RKO (cell line): ENCODE measurements at places on chromosomes 2 and 18.

DNA sequence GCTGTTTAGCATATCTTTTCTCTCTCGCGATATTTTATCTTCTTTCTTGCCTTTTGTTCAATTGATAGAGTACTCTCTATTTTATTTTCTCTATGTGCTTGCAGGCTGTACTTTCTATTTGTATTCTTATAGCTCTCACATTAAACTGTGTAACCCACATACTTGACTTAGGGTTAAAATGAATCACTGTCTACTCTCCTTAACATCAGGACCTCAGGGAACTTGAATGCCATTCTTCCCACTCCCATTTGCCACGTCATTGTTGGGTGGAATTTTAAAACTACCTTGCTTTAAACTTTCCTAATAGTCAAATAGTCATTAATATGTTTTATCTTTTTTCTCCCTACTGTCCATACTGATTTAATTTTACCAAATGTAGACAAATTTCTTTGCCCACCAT, 269.7 kb downstream of the ALPK2 start:
- no peak for DNase-seq

DNA sequence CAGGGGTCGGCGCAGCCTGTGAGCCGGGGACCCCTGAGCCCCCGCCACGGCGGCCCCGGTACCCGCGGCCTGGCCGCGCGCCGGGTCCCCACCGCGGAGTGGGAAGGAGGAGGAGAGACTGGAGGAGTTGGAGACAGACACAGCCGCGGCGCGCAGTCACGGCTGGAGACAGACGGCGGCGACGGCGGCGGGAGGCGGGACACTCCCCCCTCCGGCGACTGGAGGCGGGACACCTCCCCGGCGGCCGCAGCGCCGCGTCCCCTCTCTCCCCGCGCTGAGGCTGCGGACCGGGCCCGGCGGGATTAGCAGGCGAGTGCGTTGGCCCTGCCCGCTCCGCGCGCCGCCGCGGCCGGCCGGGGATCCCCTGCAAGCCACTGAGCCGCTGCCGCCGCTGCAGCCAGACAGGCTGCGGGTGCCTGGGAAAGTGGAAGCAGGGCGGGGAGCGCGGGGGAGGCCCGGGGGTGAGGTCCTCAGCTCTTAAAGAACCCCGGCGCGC, 1.0 kb upstream of the LDLRAD4 start:
- no peak for DNase-seq

DNA sequence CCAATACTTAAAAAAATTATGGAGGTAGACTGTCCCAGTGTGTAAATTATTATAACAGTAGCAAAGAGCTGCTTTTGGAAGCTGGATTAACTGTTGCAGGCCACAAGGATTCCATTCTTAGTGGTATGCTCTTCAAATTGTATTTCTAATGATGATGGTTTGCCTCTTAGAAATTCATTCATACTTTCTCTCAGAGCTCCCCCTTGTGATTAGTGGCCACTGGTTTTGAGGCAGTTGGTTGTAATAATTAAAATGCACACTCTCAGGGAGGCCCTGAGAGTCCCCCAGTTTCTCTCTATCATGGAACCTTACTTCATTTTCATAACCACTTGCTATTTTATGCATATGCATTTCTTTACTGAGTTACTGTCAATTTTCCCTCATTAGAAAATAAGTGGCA, 122.5 kb downstream of the PLA2R1 start:
- DNase-seq, result peak; percentile 39

DNA sequence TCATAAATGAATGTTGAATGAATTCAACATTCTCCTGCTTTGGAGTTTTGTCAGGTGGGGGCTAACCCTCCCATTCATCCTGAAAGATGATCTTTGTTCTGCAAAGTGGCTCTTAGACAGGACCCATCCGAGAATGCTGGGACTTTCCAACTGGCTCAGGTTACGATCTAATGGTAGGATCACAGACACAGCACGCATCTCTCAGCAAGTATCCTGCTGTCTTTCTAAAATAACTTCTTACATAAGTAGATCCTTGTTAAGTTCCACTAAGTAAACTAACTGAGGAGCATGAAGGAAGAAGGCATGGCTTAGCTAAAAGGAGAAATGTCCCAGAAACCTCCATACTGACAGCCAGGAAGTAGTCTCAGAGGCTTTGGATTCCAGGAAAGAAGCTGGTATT, 23.7 kb downstream of the CYP27A1 start:
- no peak for DNase-seq

- DNase-seq, result no peak
Observed at GRCh38 chr18:69948256-69948655, 583 bp upstream of the CD226 start.

GRCh38 chr2:20452551-20452950, 5.7 kb downstream of the RHOB start:
- DNase-seq, result no peak

- no peak for DNase-seq
Observed at GRCh38 chr2:8193146-8193545, 488.7 kb upstream of the ID2 start.

GRCh38 chr2:870426-870825, 80.2 kb upstream of the SNTG2 start:
- DNase-seq, result no peak

GRCh38 chr2:168986398-168986943, 44.7 kb downstream of the ABCB11 start:
- DNase-seq, result no peak

DNA sequence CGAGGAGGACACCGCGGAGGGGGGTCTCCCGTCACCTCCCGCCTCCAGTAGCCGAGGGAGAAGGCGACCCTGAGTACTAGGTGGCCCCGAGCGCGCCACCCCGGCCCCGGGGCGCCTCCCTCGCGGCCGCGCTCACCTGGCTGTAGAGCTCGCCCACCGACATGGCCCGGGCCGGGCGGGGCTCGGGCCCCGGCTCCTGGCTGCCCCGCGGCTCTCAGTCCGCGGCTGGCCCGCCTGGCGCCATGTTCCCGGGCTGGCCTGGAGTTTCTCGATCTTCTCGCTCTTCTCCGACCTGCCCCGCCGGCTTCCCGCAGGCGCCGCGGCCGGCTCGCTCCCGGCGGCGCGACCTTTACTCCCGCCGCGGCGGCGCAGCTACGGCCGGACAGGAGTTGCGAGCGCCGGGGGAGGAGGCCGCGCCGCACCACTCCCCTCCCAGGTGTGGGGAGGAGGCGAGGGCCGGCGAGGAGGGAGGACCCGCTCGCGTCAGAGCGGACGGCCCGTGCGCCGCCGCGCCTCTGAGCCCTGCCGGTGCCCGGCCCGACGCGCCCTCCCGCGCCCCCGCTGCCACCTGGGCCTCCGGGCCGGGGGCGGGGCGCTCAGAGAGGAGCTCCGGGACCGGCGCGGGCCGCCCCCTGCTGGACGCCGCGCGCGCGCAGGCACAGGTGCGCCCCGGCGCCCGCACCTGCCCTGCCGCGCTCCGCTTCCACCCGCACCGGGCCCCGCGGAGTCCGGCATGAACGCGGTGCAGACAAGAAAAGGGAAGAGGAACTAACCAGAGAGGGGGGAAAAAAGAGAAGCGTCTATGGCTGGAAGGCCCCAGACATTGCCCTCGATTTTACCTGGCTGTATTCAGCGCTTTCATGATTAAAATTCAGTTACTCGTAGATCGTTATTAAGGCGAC, at the start of gene MYO5B:
Gene MYO5B (minus strand): TSS at position 517 of the 902 bp plus-strand sequence. CDS start 354 bp downstream, at position 163.
- DNase-seq, result no peak

DNA sequence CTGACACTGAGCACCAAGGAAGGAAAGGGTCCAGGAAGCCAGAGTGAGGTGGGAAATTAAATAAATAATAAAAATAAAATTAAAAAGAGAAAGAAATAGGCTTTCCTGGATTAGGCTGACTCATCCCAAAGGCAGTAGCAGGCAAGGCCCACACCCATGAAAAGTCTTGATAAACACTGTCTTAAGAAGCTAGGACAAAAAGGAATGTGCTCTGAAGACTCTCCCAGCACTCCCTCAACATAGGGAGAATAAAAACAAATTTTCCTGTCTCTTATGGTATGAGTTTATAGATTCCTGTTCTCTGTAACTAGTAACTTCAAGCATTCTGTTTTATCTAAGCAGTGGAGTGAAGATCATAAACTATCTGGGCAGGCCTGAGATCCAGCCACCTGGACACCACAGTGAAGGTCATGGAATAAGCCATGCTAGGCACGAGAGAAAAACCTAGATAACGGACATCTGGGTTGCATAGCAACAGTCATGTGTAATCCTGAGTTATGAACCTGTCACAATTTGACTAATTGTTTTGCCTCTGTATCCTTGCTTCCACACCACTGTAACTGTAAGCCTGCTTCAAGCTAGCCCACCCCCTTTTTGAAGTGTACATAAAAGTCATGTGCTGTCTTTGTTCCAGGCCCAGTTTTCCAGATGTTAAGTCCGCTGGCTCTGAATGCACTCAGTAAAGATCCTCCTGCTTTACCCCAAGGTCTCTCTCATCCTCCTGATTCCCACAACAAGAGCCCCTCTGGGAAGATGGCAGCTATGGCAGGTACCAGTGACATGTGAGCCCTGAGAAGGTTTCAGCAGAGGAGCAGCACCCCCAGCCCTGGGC, 107.8 kb downstream of the NDUFA10 start:
- no peak for DNase-seq

DNA sequence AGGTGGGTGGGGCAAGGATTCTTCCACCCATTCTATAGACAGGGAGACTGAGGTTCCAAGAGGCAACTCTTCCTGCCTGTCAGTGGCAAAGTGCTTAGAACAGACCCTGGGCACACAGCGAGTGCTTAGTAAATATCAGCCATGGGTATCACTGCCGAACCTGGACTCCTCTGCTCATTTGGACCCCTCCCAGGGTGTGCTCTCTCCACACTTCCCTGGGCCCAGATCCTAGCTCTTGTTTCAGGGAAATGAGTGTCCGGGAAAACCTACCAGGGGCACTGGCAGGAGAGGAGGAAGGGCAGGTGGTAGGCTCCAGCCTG, 136.3 kb downstream of the CYP26B1 start:
- no peak for DNase-seq

DNA sequence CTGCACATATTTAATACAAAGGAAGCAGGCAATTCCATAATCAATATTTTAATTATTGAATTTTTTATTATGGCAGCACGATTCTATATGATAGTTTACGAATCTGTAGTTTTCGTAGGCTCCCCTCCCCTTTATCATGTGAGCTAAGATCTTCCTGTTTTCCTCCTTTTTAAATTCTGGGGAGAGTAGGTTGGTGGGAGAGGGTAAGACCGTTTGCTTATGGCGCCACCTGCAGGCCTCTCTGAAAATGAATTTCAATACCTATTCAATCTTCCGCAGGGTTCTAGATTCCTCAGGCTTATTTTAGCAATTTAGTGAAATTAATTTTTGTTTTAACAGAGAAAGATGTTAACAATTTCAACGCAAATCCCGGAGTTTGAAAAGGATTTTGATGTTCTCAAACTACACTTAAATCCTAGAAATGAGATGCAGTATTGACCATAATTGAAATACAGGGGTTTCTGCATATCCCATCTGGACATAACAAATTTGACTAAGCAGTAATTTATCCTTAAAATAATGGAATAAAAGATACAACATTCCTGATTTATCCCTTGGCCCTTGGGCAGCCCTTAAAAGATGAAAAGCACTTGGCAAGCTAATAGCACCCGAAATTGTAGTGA, 12.8 kb upstream of the GBX2 start:
- peak; percentile 73 for DNase-seq

GRCh38 chr18:34158881-34159690, 65.6 kb downstream of the NOL4 start:
- DNase-seq, result no peak

DNA sequence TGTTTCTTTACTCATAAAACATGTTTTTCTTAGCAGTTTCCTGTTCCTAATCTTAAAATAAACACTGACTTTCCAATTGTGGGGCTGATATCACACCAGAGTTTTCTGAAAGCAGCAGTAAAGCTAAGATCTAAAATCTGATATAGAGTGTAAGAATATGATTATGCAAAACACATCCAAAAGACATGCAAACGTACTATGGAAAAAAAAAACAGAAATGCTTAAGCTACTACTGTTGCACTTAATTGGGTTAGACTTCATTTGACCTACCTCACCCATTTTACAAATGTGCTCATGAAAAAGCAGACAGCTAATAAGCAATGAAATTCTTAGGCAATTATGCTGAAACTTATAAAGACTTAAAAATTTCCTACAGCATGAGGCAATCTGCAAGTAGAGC, 10.5 kb downstream of the CYTIP start:
- no peak for DNase-seq

DNA sequence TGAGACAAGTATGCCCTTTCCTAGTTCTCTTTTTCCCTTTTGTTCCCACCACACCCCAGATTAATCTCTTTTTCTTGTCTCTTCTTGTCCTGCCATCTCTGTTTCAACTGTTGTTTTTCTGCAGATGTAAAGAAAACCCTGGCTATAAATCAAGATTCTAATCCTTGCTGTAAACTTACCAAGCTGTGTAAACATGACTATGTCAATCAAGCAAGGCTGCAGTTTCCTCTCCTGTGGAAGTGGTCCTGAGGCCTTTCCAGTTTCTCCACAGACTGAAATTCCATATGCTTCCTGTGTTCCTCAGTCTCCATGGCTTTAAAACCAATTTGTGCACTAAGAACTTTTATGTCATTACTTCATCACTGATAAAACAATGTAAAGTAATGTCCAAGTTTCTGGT, 288.8 kb upstream of the PIK3C3 start:
- DNase-seq, result no peak

DNA sequence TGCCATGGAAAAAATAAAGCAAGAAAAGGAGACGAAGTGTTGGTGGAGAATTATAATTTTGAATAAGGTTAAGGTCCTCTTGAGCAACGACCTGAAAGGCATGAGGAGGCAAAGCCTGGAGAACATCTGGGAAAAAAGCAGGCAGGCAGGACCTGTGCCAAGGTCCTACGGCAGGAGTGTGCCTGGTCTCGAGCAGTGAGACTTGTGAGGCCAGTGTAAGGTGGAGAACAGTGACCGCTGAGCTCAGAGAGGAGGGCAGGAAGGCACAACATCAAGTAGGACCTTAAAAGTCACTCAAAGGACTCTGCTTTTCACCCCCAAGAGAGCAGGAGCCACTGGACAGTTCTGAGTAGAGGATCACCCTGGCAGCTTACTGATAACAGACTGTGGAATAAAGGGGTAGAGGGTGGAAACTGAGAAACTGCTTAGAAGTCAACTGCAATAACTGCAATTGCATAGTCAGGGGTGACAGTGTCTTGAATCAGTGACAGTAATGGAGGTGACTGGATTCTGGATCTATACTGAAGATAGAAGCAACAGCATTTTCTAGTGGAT, 3.5 kb downstream of the NOL10 start:
- no peak for DNase-seq

GRCh38 chr2:46270384-46270783, 26.8 kb upstream of the EPAS1 start:
- DNase-seq, result no peak

- DNase-seq, result no peak
Observed at GRCh38 chr2:29295845-29296244, 180.6 kb downstream of the CLIP4 start.

GRCh38 chr2:206225435-206226232, 48.8 kb upstream of the ZDBF2 start:
- no peak for DNase-seq
